ENCODE measurements at places on chromosomes 4 and X. TPM values are rescaled to one million over a fixed set of nuclear protein-coding genes. Genes with fewer than 3 reads are reported as not detected.

Gene FAM9B
- total RNA-seq, result not detected

Gene F8
- 3.3 TPM for total RNA-seq

Gene RUFY3
- total RNA-seq, result 35.6 TPM

Gene PSAPL1
- not detected for total RNA-seq

Gene FREM3
- not detected for total RNA-seq

Gene SPATA18
- 11.0 TPM for total RNA-seq

Gene VEGFD
- total RNA-seq, result not detected

Gene TLR10
- total RNA-seq, result not detected

Gene ARMCX2
- total RNA-seq, result 37.5 TPM

Gene NDNF
- 0.08 TPM for total RNA-seq

Gene CYSLTR1
- total RNA-seq, result not detected

Gene GNPDA2
- total RNA-seq, result 21.3 TPM

Gene MXRA5
- total RNA-seq, result 4.9 TPM

Gene SPANXA2
- total RNA-seq, result 0.41 TPM

Gene KLHL34
- not detected for total RNA-seq

Gene RNF175
- total RNA-seq, result 1.0 TPM

Gene CT45A9
- total RNA-seq, result not detected

Gene BMPR1B
- 9.2 TPM for total RNA-seq

Gene CA5B
- total RNA-seq, result 6.1 TPM
